Skeletal muscle cell (primary cell): ENCODE measurements at places on chromosomes 11 and 22.

- DNase-seq: no peak
Observed at GRCh38 chr22:28112548-28113043, 193.5 kb upstream of the PITPNB start.

- DNase-seq: no peak
Observed at GRCh38 chr11:110305169-110306018, 9.0 kb upstream of the RDX start.

DNA sequence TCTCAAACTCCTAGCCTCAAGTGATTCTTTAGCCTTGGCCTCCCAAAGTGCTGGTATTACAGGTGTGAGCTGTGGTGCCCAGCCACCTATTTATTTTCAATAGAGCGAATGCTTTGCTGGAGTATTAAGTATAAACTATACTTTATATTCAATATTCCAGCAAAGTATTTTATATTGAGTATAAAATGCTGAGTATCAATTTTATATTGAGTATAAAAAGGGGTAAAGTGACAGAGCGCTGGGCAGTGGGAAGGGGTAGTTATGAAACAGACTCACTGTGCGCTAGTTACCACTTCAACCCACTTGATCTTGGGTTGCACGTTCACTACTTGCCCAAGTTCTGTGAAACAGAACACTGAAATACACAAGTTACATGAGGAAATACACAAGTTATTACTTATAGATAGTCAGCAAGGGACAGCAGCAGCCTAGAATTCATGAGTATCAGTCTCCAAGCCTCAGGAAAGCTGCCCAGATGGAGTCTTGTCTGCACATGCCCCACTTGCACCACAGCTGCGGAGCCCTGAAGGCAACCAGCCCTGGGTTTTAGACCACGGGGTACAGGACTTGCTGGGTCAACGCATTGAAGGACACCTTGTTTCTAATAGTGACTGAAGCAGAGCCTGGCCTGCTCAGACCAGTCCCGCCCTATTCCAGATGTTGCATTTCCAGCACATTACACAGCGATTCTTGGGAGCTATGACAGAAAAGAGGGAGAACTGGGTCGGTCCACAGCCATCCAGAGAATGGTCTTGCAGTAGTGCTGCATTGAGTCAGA lies 51.6 kb upstream of the SYT13 start:
- DNase-seq: no peak

GRCh38 chr11:68481579-68482240 lies 21.2 kb downstream of the PPP6R3 start:
- DNase-seq: no peak

- no peak for DNase-seq
Observed at GRCh38 chr11:102911758-102912481, 37.1 kb upstream of the MMP12 start.

DNA sequence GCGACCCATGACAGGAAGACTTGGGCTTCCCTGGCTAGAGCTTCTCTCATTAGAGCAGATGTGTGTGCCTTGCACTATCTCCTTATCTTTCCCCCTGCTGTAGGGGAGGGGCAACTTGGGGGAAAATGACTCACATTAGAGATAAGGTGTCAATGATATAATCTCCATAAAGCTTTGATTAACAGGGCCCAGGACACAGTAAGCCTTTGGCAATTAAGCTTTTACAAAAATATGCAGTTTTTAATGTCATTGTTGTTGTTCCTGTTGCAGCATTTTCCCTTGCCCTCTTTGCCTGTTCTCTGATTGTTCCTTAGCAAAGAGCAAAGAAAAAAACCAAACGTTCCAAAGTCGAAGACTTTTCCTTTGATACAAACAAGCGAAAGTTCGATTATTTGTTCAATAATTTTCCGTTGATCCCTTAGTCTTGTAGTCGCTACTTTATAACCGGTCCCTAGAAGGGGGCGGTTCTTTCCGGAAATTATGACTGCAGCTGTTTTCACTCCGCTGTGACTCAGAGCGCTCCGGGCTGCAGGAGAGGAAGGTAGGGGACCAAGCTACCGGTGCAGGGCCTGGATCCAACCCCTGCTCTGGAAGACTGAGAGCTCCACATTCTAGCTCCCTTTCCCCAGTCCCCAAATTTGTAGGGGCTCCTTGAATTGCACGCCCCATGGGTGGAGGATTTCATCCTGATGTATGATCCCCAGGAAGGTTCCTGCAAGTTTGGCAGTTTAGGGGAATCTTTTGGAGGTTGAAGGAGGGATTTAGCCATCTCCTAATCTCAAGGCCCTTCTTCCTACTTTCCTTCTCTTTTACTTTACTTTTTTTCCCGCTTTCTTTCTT lies at the start of gene VWA5A:
VWA5A (plus strand) TSS at position 509 of the 840 bp plus-strand sequence. CDS start 2,062 bp downstream, outside the sequence.
- DNase-seq: peak; percentile 69

GRCh38 chr11:115743719-115744118 lies 239.5 kb upstream of the CADM1 start:
- no peak for DNase-seq

GRCh38 chr11:117823946-117824420 lies 561 bp downstream of the FXYD2 start:
- no peak for DNase-seq

GRCh38 chr11:134365011-134365925 lies 33.5 kb downstream of the GLB1L2 start:
- no peak for DNase-seq

DNA sequence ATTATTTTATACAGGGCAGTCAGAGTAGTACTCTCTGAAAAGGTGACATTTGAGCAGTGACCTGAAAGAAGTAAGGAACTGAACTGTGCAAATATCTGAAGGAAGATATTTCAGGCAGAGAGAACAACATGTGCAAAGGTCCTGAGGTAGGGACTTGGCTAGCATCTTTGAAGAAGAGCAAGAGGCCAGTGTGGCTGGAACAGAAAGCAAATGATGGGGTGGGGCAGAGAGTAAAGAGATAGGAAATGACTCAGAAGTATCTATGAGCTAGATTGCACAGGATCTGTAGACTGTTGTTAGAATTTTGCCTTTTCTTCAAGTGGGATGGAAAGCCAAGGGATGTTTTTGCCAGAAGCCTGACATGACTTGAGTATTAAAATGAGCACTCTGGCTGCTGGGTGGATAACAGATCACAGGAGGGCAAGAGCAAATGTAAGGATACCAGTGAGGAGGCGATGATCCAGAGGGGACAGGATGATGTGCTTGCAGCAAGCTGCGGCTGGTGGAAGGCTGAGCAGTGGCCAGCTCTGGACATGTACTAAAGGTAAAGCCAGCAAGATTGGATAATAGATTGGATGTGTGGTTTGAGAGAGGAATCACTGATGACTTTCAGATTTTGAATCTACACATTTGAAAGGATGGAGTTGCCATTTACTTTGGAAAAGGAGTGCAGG lies 33.2 kb upstream of the TTC12 start:
- no peak for DNase-seq

DNA sequence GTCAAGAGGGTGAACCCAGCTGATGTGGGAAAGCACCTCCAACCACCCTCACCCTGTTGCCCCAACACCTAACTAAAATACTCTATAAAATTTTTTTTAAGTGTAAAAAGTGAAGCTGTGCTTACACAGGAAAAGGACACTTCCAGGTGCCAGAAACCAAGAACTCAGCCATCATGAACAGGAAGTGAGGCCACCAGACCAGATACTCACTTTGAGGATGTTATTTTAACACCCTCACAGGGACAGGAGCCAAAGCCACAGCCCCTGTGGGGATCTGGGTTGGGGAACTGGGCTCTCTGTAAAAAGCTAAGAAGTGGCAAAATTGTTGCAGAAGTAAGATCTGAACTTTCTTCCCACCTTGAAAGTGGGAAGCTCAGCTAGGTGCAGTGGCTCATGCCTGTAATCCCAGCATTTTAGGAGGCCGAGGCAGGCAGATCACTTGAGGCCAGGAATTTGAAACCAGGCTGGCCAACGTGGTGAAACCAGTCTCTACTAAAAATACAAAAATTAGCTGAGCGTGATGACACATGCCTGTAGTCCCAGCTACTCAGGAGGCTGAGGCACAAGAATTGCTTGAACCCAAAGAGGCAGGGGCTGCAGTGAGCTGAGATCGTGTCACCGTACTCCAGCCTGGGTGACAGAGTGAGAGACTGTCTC lies 3.8 kb downstream of the RSPH14 start:
- DNase-seq: no peak

GRCh38 chr22:45640291-45640940 lies 31.2 kb upstream of the ATXN10 start:
- no peak for DNase-seq

- DNase-seq: no peak
Observed at GRCh38 chr11:35803115-35803514, 140.5 kb downstream of the TRIM44 start.

DNA sequence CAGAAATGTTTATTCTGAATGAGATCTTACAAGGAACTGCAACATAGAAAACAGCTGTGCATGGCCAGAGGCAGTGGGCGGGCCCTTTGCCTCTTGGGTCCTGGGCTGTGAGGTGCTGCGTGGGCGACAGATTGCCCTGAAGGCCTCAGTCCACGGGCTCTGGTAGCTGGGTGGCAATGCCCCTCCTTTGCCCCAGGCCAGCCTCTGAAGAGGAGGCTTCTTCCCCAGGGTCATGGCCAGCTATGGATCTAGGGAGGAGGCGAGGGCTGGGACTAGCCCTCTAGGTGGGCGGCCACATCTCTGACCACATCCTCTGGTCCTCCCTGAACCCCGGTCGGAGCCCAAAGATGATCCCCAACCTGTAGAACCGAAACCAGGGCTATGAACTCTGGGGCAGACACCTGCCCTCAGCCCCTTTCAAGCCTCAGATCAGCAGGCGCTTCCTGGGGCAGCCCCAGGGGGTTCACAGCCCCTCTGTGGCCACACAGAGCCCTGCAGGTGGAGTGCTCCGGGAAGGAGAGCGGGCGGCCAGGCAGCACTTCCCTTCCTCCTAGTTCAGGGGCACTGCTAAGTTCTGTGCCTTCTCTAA lies 6.6 kb upstream of the CDC42BPG start:
- DNase-seq: no peak

GRCh38 chr11:128502726-128503125 lies 84.6 kb downstream of the ETS1 start:
- DNase-seq: peak; percentile 79

DNA sequence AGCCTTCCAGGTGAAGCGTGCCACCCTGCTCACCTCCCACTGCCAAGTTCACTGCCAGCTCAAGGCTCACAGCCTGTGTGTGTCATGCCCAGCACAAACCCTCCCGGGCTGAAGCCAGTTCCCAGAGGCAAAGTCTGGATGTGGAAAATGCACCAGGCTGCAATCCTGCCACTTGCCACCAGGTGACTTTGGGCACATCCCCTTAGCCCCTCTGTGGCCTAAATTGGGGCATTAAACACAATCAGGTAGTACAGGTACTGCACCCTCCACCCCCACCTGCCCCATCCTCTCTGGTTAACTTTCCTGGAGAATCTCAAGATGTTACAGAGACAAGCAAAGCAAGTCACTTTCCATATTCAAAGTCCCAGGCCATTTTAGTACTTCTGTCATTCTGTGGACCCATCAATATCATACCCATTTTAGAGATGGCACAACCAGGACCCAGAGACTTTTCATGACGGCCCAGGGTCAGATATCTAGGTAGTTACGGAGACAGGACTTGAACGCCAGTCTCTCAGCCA lies 1.8 kb upstream of the RASD2 start:
- no peak for DNase-seq

DNA sequence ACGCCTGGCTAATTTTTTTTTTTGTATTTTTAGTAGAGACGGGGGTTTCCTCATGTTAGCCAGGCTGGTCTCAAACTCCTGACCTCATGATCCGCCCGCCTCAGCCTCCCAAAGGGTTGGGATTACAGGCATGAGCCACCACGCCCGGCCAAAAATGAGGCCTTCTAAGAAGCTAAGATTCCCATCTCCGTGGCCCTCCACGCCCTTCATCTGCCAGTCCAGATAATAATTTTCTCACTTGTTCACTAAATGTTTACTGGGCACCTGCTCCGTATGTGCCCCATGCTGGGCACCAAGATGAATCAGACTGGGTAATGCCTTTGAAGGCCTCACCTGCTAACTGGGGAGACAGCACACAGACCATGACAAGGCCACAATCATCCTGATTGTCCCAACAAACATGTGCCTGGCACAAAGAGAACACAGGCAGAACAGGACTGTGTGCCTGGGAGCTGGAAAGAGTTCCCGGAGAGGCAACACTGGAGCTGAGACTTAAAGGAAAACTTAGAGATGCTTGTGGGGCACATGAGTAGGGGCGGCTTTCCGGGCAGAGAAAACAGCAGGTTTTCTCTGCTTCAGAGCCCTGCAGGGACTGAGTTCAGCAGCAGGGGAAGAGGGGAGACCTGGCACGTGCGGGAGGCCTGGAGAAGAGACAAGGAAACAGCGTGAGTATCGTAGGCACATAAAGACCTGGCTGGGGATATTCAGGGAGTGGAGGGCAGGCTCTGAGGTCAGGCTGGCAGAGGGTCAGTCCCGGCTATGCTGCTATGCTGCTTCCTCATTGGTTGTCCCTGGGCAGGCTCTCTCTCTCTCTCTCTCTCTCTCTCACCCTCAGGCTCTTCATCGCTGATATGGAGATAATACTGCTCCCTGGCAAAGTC lies 2.4 kb downstream of the KIAA0930 start:
- DNase-seq: no peak

DNA sequence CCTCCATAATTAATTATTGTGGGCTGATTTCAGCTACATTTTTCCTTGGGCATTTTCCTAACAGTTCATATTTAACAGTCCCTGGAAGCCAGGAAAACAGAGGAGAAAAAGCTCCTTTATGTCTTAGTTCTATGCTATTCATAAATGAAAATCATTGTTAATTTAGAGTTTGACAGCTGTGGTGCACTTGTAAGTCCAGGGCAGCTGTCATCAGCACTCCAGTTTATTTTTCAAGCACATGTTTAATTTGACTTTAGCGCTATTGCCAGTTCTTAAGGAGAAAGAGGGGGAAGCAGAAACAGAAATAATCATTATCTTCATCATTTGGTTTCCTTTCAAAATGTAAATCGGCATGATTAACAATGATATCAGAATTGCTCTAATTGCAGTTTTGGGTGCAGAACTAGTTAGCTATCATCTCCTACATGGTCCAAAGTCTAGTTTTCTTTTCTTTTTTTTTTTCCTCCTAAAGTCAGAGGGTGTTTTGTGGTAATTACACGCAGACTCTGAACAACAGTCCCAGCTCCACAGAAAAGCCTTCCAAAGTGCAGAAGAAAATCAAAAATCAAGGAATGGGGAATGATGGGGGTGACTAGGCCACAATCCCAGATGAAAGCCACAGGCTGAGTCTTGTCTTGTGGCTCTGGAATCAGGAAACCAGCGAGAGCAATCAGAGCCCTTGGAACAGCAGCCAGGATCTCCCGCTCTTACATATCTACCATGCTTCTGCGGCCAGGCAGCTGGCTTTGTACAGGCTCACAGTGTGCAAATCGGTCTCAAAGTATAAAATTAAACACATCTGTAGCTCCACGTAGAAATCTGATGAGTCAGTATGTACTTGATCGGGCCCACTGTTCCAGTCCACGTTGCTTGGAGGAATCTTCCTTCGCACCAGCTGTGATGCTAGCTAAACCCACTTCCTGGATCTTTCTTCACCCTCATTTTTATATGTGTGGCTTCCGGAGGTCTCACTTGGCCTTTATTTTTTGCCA lies 91.9 kb downstream of the SPON1 start:
- peak; percentile 21 for DNase-seq

- DNase-seq: no peak
Observed at GRCh38 chr11:69278091-69278867, 15.7 kb upstream of the MYEOV start.

- DNase-seq: no peak
Observed at GRCh38 chr22:45969414-45969799, 7.6 kb downstream of the WNT7B start.
